RPMI8226 (cell line): ENCODE measurements at places on chromosomes 11 and 22.
A peak's percentile ranks its signal among the peaks of the same experiment; 100 is the strongest.

DNA sequence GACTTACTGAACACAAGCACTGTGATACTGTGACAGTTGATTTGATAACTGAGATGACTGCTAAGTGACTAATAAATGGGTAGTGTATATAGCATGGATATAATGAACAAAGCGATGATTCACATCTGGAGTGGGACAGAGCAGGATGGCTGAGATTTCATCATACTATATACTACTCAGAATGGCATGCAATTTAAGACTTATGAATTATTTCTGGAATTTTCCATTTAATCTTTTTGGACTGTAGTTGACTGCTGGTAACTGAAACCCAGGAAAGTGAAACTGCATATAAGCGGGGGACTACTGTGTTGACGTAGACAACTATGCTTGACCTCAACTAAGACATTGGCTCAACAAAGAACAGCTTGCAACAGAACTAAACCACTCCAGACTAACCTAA is 20.0 kb upstream of the NUCB2 start:
- DNase-seq = no peak

GRCh38 chr11:83693306-83693992 is 407.3 kb upstream of the CCDC90B start:
- no peak for DNase-seq

DNA sequence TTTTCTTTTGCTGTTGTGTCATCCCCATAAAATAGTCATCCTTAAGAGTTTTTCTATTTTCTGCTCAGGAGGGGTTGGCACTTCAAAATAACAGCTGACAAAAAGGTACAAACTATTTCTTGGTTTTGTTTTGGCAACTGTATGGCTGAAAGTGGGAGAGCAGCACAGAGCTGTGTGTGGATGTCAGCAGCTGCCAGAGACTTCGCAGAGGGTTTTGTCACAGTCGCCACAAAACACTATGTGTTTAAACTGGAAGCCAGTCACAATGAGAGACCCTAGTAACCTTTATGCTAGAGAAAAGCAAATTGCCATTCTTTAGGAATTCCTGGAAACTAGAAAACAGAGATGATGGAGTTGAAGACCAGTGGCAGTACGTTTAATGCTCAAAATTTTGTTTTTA is 189.6 kb upstream of the CCDC90B start:
- no peak for DNase-seq

- DNase-seq = no peak
Observed at GRCh38 chr11:19946681-19947080, 213.6 kb downstream of the DBX1 start.

DNA sequence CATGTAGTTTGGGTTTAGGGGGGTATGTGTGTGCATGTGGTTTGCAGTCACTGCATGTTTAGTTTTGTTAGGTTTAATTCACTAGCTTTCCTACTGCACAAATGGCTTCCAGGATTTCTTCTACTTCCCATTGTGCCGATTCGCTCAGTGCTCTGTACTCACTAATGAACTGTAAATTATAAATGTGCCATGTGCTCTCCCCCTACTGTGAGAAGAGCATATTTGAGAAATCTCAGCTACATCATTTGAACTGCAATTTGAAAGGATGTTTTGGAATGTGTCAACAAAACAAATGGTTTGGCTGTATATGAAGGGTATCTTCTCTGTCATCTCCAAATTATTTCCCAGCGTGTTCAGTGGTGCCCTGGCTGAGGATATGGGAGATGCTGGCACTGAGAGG is 28.1 kb downstream of the CYB5R2 start:
- no peak for DNase-seq

GRCh38 chr11:46356924-46357482 is 9.7 kb downstream of the DGKZ start:
- DNase-seq = no peak

DNA sequence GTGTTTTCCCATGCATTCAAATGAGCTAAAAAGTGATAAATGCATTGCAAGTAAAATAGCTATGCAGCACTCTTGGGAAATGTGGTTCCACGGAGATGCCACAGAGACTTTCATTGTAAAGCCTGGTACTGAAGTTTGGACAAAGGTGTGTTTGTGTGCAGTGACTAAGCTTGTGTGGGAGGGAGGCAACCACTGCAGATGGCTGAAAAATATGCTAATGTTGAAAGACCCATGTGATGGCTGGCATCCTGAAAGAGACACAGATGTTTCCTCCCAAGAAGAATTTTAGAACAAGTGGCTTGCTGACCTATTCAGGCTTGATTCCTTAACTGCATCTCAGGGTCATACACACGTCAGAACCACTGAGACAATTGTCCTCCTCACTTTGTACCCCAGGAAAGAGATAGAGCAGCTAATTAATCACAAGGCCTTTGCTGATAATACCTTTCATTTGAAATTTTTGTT is 73.8 kb downstream of the FAM76B start:
- peak; percentile 26 for DNase-seq

DNA sequence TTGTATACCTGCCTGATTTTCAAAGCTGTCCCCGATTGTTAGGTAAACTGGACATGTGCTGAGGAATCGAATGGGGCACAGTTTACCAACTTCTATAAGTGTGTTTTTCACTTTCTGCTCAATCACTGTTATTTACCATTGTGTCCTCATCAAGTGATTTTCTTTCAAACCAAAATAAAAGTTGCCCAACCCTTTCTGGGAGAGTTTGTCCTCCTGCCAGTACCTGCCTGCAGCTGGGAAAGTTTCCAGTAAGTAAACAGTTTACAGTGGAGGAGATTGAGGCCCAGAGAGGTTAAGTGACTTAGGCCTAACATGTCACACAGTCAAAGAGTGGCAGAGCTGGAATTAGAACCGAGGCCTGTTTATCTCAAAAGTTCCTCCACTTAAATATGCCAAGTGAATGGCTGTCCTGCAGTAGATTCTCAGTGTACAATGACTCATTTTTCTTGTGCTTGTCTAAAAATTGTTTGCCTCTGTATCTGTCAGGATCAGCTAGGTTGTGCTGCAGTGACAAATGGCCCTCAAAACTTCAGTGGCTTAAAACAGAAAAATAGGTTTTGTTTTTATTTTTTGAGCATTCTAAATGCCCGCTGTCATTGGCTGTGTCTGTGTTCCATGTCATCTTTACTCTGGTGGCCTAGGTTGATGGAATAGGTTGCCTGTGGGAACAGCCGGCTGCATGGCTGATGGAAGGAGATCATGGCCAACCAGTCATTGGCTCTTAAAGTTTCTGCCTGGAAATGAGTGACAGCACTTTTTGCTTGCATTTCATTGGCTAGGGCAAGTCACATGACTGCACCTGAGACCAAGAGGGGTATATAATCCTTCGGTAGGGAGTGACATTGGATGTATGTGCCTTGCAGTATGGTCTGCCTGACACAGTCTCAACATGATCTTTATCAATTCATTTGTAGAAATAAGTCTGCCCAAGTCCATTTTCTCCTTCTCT is 61.8 kb upstream of the CRYBB3 start:
- no peak for DNase-seq

DNA sequence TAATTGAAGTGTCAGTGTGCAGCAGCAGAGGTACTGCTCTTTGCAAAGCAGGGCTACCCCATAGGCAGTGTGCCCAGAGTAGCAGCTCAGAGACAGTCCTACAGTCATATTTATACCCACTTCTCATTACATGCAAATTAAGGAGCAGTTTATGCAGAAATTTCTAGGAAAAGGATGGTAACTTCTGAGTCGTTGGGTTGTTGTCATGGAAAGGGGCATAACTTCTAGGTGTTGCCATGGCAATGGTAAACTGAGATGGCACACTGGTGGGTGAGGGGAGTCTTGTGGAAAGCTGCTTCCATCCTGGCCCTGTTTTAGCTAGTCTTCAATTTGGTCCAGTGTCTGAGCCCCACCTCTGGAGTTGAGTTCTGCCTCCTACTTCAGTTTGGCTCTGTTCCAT is 77.4 kb downstream of the MN1 start:
- DNase-seq = no peak

DNA sequence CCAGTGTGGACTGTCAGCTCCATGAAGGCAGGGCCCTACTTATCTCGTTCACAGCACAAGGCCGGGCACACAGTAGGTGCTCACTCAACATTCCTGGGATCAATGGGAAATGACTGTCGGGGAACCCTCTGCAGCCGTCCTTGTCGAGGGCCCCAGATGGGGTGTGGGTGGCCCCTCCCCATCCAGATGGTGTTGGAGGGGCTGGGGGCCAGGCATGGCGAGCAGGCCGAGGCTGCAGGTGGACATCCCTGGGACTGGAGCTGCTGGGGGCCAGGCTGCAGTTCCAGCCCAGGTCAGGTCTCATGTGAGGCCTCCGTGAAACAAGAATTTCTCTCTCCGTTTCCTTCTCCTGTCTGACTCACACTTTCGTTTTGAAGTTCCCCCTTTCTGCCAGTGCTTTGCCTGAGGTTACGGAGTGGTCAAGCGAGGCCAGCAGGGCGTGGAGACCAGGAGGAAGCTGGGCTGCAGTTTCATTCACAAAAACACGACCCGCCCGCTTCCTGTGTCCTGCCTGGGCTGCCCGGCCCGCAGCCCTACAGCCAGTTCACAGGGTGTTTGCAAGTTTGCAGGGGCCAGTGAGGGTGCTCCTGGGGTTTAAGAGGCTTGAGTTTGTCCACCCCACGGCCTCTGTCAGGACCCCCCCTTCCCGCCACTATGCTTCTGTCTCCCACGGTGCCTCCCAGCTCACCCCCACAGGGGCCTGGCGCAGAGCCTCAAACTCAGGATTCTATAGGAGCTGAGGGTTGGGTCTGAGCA is 4.5 kb downstream of the MYEOV start:
- DNase-seq = peak; percentile 89

GRCh38 chr11:61630089-61630488 is 49.2 kb upstream of the SYT7 start:
- no peak for DNase-seq

DNA sequence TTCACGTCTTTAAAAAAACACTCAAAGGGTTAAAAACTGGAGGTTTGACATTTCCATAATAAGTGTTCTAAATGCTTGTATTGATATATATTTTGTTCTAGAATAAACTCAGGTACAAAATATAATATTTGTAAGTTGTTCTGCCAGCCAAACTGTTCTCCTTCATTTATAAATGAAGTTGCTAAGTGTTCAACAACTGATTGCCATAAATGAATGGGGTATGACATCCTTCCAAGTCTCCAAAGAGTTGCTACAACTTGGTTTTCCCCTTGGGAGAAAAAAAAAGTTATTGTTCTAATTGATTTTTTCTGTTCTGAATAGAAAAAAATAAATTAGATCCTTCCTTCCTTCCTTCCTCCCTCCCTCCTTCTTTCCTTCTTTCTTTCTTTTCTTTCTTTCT is 65.4 kb upstream of the BLID start:
- DNase-seq = no peak

DNA sequence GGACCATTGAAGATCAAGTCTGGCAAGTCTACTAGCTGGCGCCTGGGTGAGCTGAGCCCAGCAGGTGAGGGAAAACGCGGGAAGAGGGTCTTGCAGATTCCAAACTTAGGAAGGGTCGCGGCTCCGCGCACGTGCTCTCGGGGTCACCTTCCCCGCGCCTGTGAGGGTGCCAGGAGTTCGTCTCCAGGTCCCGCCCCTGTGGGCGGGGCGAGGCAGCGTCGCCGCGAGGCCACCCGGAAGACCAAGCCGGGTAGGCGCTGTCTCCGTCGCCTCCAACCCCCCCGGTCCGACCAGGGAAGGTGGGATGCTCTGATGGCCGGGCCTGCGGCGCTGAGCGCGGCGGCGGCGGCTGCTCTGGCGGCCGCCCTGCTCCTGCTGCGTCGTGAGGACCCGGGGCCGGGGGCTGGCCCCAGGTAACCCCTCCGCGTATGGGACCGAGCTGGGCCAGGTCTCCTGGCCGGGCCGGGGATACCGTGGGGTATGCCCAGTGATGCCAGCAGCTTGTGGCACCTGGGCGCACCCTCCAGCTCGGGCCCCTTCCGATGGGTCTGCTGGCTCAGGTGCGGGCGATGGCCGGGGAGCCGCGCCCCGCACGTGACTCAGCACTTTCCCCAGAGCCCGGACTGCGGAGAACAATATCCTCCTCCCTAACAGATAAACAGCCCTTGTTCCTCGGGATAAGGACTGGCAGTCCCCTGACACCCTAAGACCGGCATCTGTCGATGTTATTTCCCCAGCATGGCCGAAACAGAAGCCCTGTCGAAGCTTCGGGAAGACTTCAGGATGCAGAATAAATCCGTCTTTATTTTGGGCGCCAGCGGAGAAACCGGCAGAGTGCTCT is at the start of gene HTATIP2:
TSS of gene HTATIP2 (plus strand) at position 215 of the 841 bp plus-strand sequence. CDS start at position 739, 524 bp downstream.
- peak; percentile 73 for DNase-seq

GRCh38 chr22:48315439-48316256 is 1512.0 kb downstream of the BRD1 start:
- DNase-seq = no peak

DNA sequence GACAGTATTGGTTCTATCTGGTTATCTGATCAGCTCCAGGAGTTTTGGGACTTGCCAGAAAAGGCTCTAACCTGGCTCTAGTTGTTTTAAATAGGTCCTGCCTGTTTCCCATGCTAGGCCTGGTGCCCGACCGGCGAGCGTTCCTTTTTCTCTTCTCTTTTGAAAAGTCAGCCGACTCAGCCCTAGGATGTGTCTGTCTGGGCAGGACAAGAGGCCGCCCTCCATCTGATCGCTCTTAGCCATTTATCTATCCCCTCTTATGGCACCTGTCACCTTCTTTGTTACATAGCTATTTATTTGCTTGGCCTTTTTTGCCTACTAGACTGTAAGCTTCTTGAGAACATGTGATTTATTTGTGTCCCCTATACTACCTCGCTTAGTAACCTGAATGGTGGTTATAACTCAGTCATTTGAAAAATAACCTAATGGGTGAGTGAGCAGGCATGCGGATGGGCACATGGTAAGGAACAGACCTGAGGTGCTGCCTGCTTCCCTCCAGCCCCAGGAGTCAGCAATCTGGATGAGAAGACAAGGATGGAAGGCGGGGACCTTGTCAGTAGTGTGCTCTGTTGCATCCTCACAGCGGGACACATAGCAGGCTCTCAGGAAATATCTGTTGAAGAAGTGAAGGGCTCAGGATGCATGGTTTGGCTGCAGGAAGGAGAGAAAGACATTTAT is 108.4 kb downstream of the ZBTB16 start:
- DNase-seq = no peak

DNA sequence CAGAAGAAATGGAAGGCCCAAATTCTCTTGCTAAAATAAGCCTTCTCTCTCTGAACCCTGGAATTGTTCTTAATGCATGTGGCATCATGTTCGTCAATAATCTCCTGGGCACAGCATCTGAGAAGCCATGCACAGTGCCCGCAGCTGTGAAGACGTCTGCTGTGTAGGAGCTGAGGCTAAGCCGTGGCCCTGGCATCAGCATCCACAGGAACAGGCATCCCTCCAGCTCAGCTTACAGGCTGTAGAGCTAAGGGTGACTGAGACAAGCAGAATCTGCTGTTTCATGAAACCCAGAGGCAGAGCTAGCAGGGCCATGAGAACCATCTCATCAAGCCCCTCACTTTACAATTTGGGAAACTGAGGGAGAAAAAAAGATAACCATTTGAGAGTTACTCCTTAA is 60.6 kb downstream of the SEZ6L start:
- DNase-seq = no peak

- no peak for DNase-seq
Observed at GRCh38 chr11:128214263-128214662, 373.1 kb downstream of the ETS1 start.
